ENCODE measurements at places on chromosomes 12 and 14. TPM values are rescaled to one million over a fixed set of nuclear protein-coding genes. Genes with fewer than 3 reads are reported as not detected.

The KRT73 gene
- not detected for polyA plus RNA-seq

The OTX2 gene
- polyA plus RNA-seq: not detected

The KRT75 gene
- polyA plus RNA-seq: not detected

The PARP2 gene
- polyA plus RNA-seq: 16.0 TPM

The GPR84 gene
- 0.96 TPM for polyA plus RNA-seq

The HELB gene
- 0.70 TPM for polyA plus RNA-seq

The PELI2 gene
- 10.6 TPM for polyA plus RNA-seq

The NRXN3 gene
- 6.7 TPM for polyA plus RNA-seq

The GPR162 gene
- 18.4 TPM for polyA plus RNA-seq

The NTF3 gene
- polyA plus RNA-seq: 11.3 TPM

The MGST1 gene
- 330 TPM for polyA plus RNA-seq

The SLCO1B1 gene
- polyA plus RNA-seq: 0.05 TPM

The GALNT9 gene
- polyA plus RNA-seq: 0.60 TPM

The KIF26A gene
- 5.7 TPM for polyA plus RNA-seq

The BMP4 gene
- 82.4 TPM for polyA plus RNA-seq

The SIX6 gene
- polyA plus RNA-seq: not detected

The MSI1 gene
- 0.54 TPM for polyA plus RNA-seq

Measured in urinary bladder (tissue), 4 donors.